Stimulated activated CD8-positive, alpha-beta memory T cell treated with anti-CD3 and anti-CD28 coated beads, Interleukin-4, amount 100 ng/mL, for 1 hour (primary cell): ENCODE measurements at places on chromosomes 7 and 10.

DNA sequence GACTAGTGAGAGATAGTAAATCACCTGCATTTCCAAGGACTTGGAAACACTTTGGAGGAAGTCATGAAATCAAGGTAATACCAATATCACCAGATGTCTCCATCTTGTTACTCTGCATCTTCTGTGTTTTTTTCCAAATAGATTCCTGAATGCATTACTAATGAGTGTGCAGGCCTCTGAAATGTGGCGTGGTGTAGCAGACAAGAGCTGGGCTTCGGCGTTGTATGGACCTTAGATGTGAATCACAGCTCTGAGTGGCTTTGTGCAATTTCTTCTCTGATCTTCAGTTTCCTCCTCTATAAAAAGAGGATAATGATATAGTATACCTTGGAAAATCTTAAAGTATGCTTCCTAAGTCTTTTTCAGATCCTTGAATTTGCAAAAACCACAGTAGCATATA, 9.6 kb upstream of the MYPN start:
- DNase-seq = no peak

DNA sequence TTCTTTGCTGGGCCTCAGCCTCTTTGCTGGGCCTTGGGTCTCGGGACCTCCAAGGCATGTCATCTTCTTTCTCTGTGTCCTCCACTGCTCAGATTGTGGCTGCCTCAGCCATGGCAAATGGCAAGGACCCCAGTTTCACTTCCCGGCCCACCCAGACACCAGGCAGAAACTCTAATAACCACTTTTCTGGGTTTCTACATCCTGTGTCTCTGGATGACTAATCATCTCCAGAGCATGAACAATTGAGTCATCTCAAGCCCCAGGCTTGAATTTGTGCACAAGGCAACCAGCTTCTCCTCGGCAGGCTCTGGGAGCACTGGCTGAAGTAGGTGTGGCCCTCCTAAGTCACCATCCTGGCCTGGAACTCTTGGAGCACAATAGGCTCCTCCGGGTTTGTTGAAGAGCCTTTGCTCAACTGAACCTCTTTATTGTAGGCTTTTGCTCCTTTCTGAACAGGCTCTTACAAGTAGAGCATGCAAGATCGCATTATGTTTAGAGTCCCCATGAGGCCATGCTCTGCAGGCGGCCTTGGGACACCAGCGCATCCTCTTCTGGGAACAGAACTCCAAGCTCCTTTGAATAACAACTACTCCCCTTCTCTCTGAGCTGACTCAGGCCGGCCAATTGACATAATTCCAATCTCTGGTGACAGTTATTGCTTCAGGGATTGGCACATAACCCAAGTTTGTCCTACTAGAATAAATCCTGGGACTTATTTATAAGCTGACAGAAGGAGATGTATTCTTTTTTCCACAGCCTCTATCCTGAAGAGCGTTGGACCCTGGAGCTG, 218.1 kb downstream of the WDR11 start:
- no peak for DNase-seq

DNA sequence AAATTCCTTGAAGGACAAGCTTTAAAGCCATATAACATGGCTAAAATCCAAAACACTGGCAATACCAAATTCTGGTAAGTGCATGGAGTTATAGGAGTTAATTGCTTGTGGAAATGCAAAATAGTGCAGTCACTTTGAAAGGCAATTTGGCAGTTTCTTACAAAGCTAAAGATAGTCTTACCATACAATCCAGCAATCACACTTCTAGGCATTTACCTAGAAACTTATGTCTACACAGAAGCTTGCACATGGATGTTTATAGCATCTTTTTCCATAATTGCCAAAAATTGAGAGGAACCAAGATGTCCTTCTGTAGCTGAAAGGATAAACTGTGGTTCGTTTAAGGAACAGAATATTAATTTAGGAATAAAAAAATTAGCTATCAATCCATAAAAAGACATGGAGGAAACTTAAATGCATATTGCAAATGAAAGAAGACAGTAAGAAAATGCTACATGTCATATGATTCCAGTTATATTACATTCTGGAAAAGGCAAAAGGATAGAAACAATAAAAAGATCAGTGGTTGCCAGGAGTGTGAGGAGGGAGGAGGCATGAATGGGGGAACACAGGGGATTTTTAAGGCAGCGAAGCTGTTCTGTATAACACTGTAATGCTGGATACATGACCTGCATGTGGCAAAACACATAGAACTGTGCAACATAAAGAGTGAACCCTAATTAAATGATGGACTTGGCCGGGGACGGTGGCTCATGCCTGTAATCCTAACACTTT, 51.9 kb downstream of the GNAT3 start:
- no peak for DNase-seq

DNA sequence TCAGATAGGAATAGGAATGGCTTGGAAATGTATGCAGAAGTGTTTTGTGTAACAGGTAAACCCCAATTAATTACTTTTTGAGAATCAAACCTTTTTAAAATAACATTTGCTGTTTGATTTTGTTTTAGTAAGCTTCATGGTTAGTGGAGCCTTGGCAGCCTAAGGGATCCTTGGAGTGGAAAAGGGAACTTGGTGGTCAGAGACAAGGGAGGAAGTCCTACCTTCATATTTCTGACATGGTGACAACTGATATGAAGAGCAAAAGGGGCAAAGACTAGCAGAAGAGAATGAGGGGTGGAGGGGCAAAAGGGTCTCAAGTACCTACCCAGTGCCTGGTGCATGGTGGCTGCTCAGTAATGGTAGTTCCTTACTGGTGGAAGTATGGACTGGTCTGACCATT, 32.3 kb downstream of the AHCYL2 start:
- DNase-seq = no peak

GRCh38 chr7:8724080-8724718, 290.8 kb downstream of the NXPH1 start:
- DNase-seq = no peak

- no peak for DNase-seq
Measured at GRCh38 chr7:108026116-108026515, 23.2 kb upstream of the LAMB1 start.

DNA sequence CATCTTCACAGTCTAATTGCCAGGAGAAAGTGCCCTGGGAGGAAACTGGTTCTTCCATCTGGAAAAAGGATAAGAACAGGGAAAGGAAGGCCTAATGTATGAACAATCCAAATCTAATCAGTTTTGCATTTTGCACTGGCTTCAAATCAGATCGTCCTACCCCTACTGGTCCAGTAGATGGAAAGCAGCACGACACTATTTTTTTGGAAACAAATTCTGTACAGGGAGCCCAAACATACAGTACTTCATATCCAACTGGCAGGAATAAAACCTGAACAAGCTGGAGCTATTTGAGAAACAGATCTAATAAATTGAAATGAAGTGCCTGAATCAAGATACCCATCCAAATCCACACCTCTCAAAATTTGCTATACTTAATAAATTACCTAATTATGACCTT, 36.5 kb downstream of the ETV1 start:
- DNase-seq = no peak

- no peak for DNase-seq
Measured at GRCh38 chr10:27297844-27298521, 57.4 kb upstream of the ACBD5 start.

DNA sequence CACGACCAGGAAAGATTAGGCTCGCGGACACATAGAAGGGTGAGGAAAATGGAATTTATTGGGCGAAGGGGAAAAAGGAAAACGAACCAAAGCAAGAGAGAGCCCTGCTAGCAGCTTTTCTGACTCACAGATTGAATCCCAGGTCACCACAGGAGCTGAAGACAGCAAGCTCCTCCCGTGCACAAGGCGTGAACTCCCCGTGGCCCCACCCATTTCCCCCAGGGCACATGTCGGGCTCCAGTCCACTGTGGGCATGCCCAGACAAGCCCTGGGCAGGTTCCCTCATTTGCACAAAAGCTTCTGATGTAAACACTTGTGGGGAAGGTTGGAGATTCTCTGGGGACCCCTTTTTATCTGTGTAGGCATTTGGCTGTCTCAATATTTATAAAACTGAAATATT, 582.4 kb downstream of the SUGCT start:
- DNase-seq = no peak
